Gastrocnemius medialis (tissue), 4 donors: ENCODE measurements at places on chromosomes 11 and 22.
A peak's percentile ranks its signal among the peaks of the same experiment; 100 is the strongest.

- no peak overlapping the region for H3K27ac ChIP-seq
- H3K4me3 ChIP-seq, result no peak overlapping the region
- no peaks in the 10 kb centered on the region for H3K36me3 ChIP-seq
- no peaks in the 10 kb centered on the region for H3K4me1 ChIP-seq
- no peaks in the 10 kb centered on the region for H3K27me3 ChIP-seq
- no peak for DNase-seq
These were observed 346.4 kb upstream of the MTNR1B start for GRCh38 chr11:92623055-92623454.

DNA sequence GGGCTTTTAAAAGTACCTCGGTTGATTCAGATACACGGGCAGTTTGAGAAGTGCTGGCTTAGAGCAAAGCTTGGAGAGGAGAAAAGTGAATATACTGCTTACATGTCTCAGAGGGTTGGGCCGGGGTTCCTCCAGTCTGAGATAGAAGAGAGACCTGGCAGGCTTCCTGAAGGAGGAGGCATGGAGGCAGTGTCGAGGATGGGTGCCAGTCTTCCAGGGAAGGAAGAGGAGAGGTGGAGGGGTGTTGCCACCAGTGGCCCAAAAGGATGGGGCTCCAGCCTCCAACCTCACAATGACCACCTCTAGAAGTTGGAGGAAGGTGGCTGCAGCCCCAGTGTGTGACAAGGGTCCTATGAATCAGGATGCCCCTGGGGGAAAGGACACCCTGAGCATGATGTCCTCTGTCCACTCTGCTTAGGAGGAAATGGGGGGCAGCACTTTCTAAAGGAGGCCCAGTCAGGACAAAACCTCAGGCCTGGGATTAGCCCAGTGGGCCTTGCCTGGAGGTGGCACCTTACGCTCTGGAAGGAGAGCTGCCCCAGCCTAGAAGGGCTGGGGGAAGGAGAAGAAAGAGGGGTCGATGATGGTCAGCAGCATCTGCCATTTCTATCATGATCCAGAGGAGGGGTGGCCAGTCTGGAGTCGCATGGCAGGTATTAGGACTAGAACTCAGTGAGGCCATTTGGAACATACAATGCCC, 65.2 kb downstream of the CD82 start:
- H3K27ac ChIP-seq, result no peak overlapping the region
- no peaks in the 10 kb centered on the region for H3K27me3 ChIP-seq
- H3K4me1 ChIP-seq, result peaks cover 32% of the 10 kb centered on the region
- DNase-seq, result peak; percentile 5

DNA sequence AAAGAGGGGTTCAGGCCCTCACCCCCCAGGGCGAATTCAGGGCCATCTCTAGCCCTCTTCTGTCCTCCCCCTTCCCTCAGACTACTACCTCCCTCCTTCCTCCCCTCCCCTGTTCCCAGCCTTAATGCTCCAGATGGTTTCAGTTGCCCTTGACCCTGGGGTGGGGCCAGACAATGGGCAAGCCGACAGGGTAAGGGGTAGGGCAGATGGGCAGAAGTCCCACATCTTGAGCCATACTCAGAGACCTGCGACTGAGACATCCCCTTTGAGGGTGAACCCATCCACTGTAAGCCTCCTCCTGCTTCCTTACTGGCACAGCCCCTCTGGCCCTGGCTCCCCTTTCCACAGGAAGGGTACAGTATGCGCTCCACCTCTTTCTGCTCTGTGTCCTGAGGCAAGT, 1.9 kb downstream of the RHBDD3 start:
- DNase-seq, result no peak
- peaks cover 28% of the 10 kb centered on the region for H3K4me1 ChIP-seq
- no peaks in the 10 kb centered on the region for H3K36me3 ChIP-seq
- no peaks in the 10 kb centered on the region for H3K27me3 ChIP-seq
- peak overlapping the region; percentile 98 for H3K27ac ChIP-seq
- H3K4me3 ChIP-seq, result peak overlapping the region; percentile 83

GRCh38 chr22:24427500-24428164, at the start of gene ADORA2A:
ADORA2A (plus strand) TSS chr22:24427599; CDS start chr22:24433405, 5,806 bp downstream.
- H3K27me3 ChIP-seq, result peaks cover 6% of the 10 kb centered on the region
- no peaks in the 10 kb centered on the region for H3K36me3 ChIP-seq
- H3K4me3 ChIP-seq, result no peak within 1 kb of the TSS
- H3K27ac ChIP-seq, result peak within 1 kb of the TSS; percentile 1
- H3K4me1 ChIP-seq, result peaks cover 8% of the 10 kb centered on the region

- no peak overlapping the region for H3K27ac ChIP-seq
- H3K27me3 ChIP-seq, result no peaks in the 10 kb centered on the region
- peaks cover 5% of the 10 kb centered on the region for H3K4me1 ChIP-seq
- no peak overlapping the region for H3K4me3 ChIP-seq
- H3K36me3 ChIP-seq, result no peaks in the 10 kb centered on the region
These were observed 19.4 kb downstream of the TUBA8 start for GRCh38 chr22:18130018-18130417.

- H3K27ac ChIP-seq, result no peak overlapping the region
- no peak overlapping the region for H3K4me3 ChIP-seq
- H3K27me3 ChIP-seq, result no peaks in the 10 kb centered on the region
These were observed 32.4 kb upstream of the CD44 start for GRCh38 chr11:35106595-35106994.

DNA sequence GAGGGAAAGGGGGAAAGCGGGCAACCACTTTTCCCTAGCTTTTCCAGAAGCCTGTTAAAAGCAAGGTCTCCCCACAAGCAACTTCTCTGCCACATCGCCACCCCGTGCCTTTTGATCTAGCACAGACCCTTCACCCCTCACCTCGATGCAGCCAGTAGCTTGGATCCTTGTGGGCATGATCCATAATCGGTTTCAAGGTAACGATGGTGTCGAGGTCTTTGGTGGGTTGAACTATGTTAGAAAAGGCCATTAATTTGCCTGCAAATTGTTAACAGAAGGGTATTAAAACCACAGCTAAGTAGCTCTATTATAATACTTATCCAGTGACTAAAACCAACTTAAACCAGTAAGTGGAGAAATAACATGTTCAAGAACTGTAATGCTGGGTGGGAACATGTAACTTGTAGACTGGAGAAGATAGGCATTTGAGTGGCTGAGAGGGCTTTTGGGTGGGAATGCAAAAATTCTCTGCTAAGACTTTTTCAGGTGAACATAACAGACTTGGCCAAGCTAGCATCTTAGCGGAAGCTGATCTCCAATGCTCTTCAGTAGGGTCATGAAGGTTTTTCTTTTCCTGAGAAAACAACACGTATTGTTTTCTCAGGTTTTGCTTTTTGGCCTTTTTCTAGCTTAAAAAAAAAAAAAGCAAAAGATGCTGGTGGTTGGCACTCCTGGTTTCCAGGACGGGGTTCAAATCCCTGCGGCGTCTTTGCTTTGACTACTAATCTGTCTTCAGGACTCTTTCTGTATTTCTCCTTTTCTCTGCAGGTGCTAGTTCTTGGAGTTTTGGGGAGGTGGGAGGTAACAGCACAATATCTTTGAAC, 6.8 kb downstream of the MALAT1 start:
- H3K27ac ChIP-seq, result peak overlapping the region; percentile 95
- no peak for DNase-seq
- no peaks in the 10 kb centered on the region for H3K27me3 ChIP-seq
- peaks cover 46% of the 10 kb centered on the region for H3K4me1 ChIP-seq
- H3K4me3 ChIP-seq, result peak overlapping the region; percentile 93
- peaks cover 57% of the 10 kb centered on the region for H3K36me3 ChIP-seq

DNA sequence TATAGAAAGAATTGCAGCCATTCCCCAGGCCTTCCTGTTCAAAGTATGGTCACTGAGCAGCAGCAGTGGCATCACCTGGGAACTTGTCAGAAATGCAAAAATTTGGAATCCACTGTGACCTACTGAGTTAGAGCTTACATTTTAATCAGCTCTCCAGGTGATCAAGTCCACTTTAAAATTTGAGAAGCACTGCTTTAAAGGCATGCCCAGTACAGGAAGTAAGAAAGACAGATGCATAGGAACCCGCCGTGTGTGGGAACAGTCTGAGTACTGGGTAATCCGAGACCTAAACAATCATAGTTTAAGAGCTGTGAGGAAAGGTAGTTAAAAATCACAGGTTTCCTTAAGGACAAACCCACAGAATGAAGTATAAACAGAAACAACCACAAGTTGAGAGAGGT, 462.4 kb downstream of the RAB38 start:
- H3K4me1 ChIP-seq, result no peaks in the 10 kb centered on the region
- H3K36me3 ChIP-seq, result no peaks in the 10 kb centered on the region
- no peak overlapping the region for H3K4me3 ChIP-seq
- DNase-seq, result no peak
- H3K27ac ChIP-seq, result no peak overlapping the region
- no peaks in the 10 kb centered on the region for H3K27me3 ChIP-seq

- no peak for DNase-seq
- H3K4me1 ChIP-seq, result peaks cover 13% of the 10 kb centered on the region
- H3K27ac ChIP-seq, result no peak overlapping the region
- no peaks in the 10 kb centered on the region for H3K27me3 ChIP-seq
These were observed 4.0 kb upstream of the SLC3A2 start for GRCh38 chr11:62876712-62877111.

- peaks cover 21% of the 10 kb centered on the region for H3K27me3 ChIP-seq
- no peak overlapping the region for H3K27ac ChIP-seq
- no peaks in the 10 kb centered on the region for H3K4me1 ChIP-seq
These were observed 1.5 kb upstream of the MRGPRG start for GRCh38 chr11:3220101-3220500.

DNA sequence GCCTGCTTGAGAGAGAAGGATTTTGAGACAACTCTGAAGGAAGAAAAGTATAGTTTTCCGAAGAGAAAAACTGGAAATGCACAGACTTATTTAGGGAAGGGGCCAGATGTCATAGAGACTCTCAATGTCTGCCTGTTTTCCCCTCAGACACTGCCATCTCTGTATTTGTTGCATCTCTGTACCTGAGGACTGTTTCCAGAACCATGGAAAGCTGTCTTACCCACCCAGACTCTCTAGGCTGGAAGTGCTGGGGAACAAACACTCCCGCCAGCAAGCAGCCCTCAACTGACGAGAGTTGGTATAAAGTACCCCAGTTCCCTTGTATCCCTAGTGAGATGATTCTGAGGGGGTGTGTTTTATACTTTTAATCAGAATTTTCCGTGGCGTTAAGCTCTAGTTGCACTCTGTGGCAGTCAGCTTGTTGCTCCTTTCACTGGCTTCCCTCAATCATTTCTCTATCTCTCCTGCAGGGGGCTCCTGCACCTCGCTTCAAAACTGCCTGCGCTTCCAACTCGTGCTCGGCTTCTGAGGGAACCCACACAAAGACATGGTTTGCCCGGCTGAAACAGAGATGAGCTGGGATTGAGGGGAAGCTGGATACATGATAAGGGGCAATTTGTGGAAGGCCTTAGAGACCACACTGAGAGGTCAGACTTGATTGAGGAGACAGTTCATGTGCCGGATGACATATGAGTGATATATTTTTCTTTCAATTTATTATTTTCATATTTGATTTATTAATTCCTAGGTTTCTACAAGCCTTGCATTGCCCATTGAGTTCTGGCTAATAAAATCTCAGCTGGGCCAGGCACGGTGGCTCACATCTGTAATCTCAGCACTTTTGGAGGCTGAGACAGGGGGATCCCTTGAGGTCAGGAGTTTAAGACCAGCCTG, 36.9 kb upstream of the CLPB start:
- peak; percentile 21 for DNase-seq
- no peak overlapping the region for H3K27ac ChIP-seq
- H3K4me1 ChIP-seq, result peaks cover 4% of the 10 kb centered on the region
- no peaks in the 10 kb centered on the region for H3K36me3 ChIP-seq

DNA sequence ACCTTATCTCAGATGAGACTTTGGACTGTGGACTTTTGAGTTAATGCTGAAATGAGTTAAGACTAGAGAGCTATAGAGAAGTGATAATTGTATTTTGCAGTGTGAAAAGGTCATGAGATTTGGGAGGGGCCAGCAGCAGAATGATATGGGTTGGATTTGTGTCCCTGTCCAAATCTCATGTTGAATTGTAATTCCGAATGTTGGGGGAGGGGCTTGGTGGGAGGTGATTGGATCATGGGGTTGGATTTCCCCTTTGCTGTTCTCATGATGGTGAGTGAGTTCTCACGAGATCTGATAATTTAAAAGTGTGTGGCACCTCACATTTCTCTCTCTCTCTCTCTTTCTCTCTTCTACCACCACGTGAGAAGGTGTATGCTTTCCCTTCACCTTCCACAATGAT, 777.8 kb upstream of the LUZP2 start:
- no peaks in the 10 kb centered on the region for H3K36me3 ChIP-seq
- H3K4me3 ChIP-seq, result no peak overlapping the region
- DNase-seq, result no peak
- no peaks in the 10 kb centered on the region for H3K4me1 ChIP-seq
- no peak overlapping the region for H3K27ac ChIP-seq

GRCh38 chr11:128691802-128692752, 1.8 kb upstream of the FLI1 start:
- peak overlapping the region; percentile 64 for H3K4me3 ChIP-seq
- DNase-seq, result no peak
- H3K36me3 ChIP-seq, result no peaks in the 10 kb centered on the region
- peaks cover 31% of the 10 kb centered on the region for H3K4me1 ChIP-seq

DNA sequence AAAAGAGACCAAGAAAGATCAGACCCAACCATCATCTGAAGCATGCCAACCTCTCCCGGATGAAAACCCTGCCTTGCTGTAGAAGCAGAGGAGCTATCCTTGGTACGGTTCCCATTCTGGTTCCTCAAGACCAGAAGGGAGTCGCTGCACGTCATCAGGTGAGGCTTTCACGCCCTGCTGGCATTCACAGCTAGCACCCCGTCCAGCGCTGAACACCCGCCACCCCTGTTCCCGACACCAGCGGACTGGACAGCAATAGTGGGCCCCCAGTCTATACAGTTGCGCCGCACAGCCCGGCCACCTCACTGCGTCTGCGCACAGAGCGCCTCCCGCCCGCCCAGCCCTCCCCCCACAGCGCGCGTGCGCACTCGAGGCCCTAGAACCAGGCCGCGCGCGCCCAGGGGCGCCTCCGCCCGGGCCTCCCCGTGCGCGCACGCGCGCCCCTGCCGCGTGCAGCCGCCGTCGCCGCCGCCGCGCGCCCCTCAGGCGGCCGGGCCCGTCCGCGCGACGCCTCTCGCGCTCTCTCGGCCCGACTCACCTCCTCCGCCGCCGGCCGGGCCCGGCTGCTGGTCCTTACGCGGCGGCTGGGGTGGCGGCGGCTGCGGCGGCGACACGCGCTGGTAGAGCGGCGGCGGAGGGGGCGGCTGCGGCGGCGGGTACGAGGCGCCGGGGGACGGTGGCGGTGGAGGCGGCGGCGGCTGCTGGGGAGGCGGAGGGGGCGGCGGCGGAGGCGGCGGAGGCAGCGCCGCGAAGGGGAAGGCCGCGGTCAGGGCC, 706 bp downstream of the SF1 start:
- H3K27ac ChIP-seq, result peak overlapping the region; percentile 99
- peaks cover 42% of the 10 kb centered on the region for H3K36me3 ChIP-seq
- peak; percentile 80 for DNase-seq
- peak overlapping the region; percentile 76 for H3K4me3 ChIP-seq
- peaks cover 53% of the 10 kb centered on the region for H3K4me1 ChIP-seq

DNA sequence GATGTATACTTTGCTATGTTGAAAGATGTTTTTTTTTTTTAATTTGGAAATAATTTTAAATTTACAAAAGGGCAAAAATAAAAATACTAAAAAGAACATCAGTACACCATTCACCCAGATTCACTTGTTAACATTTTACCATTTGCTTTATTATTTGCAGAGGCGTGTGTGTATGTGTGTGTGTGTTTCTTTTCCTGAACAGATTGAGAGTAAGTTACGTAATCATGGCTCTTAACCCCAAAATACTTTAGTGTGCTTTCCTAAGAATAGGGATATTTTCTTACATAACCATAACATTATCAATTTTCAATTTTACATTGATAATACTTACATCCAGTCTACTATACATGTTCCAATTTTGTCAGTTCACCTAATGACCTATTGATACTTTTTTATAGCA, 91.5 kb upstream of the HORMAD2 start:
- H3K4me3 ChIP-seq, result no peak overlapping the region
- H3K27me3 ChIP-seq, result no peaks in the 10 kb centered on the region
- no peak for DNase-seq
- peaks cover 6% of the 10 kb centered on the region for H3K36me3 ChIP-seq
- no peak overlapping the region for H3K27ac ChIP-seq
- H3K4me1 ChIP-seq, result peaks cover 17% of the 10 kb centered on the region
